Right kidney (tissue), 9 donors: ENCODE measurements at places on chromosomes 2 and 18.
A peak's percentile ranks its signal among the peaks of the same experiment; 100 is the strongest.

- DNase-seq: peak; percentile 81
These were observed 1.1 kb downstream of the MAPK4 start for GRCh38 chr18:50560681-50561629.

- no peak for DNase-seq
These were observed 81.7 kb downstream of the SEPTIN10 start for GRCh38 chr2:109531896-109532727.

- DNase-seq: no peak
These were observed 100.2 kb downstream of the STPG4 start for GRCh38 chr2:47054868-47055267.

DNA sequence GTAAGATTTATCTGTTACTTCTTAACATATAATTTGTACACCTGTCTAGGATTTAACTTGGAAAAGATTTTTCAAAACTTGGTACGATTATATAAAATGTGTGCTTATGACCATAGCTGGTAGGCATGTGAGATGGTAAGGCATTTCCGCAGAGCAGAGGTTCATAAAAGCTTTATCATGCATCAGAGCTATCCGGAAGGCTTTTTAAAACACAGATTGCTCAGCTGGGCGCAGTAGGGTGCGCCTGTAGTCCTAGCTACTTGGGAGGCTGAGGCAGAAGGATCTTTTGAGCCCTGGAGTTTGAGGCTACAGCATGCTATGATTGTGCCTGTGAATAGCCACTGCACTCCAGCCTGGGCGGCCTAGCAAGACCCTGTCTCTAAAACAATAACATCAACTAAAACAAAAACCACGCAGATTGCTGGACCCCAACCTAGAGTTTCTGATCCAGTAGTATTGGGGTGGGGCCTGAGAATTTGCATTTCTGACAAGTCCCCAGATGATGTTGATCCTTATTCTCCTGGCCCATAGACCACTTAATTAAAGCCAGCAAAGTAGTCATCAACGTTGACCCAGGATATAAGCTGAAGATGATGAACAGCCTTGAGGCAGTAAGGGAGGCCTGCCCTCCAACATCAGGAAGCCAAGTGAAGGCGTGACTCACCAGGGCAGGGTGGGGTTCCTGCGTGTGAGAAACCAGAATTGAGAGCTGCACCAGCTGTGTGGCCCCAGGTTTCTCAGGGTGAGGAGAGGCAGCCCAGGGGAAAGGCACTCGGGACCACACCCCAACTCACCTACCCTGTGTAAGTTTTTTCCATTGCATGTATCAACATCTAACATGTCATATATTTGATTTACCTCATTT is 21.6 kb upstream of the SLC20A1 start:
- DNase-seq: no peak

- no peak for DNase-seq
These were observed 61.1 kb upstream of the XDH start for GRCh38 chr2:31475692-31476091.

- peak; percentile 68 for DNase-seq
These were observed 759 bp downstream of the PPP4R3B start for GRCh38 chr2:55616551-55617174.

DNA sequence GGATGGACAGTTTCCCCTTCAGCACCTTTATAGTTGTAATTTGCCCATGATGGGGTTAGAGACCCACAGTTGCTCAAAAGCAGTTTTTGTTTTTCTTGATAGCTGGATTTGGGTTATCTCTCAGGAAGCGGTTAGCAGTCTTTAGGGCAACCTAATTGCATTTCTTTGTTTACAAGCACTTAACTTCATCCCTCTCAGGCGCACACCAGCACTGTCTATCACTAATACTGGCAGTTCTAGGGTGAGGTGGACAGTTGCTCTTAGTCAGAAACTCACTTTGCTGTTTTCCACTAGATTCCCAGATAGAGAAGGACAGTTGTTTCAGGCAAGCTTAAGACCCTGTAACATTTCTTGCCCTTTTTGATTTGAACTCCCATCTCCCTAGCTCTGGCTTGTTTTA is 146.0 kb downstream of the AGAP1 start:
- DNase-seq: no peak

DNA sequence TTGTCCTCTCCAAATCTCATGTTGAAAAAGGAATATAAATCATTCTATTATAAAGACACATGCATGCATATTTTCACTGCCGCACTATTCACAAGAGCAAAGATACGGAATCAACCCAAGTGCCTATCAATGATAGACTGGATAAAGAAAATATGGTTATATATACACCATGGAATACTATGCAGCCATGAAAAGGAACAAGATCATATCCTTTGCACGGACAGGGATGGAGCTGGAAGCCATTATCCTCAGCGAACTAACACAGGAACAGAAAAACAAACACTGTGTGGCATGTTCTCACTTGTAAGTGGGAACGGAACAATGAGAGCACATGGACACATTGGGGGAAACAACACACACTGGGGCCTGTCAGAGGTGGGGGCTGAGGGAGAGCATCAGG is 28.1 kb upstream of the PARD3B start:
- no peak for DNase-seq

DNA sequence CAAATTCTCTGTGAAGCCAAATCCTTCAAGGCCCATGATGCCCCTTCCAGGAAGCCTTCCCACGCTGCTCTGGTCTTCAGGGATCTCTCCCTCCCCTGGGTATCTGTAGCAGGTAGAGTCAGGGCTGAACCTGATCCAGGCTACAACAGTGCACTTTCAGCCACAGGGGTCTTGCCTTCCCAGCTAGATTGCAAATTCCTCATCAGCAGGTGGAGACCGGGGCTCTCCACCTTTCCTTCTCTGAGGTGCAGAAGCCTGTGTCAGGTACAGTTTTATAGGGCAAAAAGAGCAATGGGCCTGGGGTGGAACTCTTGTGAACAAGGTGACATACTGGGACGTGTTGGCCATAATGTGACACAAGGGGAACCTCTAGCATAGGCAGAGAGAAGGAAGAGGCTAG is 312.9 kb downstream of the MYCN start:
- DNase-seq: no peak

- DNase-seq: no peak
These were observed 125.6 kb upstream of the LGALSL start for GRCh38 chr2:64328415-64328722.

DNA sequence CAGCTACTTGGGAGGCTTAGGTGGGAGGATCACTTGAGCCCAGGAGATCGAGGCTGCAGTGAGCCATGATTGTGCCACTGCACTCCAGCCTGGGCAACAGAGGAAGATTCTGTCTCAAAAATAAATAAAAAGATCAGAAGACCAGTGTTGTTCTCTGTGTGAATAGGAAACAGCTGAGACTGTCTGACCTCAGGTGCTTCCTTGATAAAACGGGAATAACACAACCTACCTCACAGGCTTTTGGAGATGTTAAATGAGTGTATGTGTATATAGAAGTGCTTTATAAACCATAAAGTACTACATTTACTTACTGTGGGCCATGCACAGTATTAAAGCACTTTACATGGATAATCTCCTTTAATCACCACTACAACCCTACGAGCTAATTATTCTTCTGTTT is 9.9 kb upstream of the CETN1 start:
- DNase-seq: no peak

DNA sequence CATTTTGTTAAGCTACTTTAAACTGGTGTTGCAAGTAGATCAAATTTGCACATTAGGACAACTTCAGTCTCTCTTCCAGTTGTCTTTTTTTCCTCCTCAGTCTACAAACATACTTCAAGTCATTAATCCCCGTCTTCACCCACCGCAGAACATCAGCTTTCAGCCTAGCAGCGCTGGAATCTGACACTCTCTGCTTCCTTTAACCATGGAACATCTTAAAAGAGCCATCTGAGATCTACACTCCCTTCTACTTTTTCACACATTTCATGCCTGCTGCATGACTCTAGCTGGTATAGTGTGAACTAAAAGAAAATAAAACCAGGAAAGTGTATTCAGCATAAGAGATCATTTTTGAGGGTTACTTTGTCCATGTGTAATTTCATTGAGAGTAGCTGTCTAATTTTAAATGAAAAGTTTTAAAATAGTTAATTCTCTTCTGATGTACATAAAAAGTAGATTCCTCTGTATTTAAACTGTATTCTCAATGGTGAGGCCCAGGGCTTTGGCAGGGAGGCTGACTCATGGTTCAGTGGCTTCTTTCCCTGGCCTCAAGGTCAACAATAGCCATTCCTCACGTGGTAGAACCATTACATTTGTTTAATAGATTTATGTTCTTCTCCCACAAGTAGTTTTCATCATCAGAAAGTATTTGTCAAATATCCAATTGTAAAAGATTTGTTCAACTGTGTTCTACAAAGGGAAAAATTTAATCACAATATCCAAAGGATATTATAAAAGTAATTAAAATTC is 16.5 kb downstream of the SGPP2 start:
- peak; percentile 42 for DNase-seq

- DNase-seq: no peak
These were observed 8.5 kb downstream of the ESPNL start for GRCh38 chr2:238108423-238109183.

GRCh38 chr18:76234676-76235060 is 260.4 kb downstream of the ZNF516 start:
- DNase-seq: no peak

GRCh38 chr2:12199491-12200211 is 453.2 kb downstream of the LPIN1 start:
- no peak for DNase-seq

DNA sequence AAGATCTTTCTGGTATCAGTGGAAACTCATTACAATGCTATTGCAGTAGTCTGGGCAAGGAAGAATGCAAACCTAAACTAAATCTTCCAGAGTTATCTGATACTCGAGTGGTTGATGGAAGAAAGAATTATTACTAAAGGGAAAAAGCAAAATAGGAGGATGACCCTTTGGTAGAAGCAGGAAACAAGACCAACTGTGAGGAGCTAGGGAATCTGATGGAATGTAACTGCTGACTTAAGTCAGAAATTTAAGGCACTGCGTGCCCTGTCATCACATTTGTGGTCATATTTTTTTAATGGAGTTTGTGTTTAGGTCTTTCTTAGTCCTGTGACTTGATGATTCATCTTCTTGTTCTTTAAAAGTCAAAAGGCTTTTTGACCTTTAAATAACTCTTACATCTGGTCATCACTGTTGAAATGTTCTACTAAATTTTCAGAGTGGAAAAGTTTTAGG is 36.5 kb upstream of the ARMC9 start:
- no peak for DNase-seq

GRCh38 chr2:147096671-147097070 is 748.2 kb upstream of the ACVR2A start:
- no peak for DNase-seq

GRCh38 chr18:23458830-23459529 is 5.9 kb downstream of the RIOK3 start:
- no peak for DNase-seq

GRCh38 chr18:70322928-70323327 is 34.1 kb downstream of the SOCS6 start:
- no peak for DNase-seq

DNA sequence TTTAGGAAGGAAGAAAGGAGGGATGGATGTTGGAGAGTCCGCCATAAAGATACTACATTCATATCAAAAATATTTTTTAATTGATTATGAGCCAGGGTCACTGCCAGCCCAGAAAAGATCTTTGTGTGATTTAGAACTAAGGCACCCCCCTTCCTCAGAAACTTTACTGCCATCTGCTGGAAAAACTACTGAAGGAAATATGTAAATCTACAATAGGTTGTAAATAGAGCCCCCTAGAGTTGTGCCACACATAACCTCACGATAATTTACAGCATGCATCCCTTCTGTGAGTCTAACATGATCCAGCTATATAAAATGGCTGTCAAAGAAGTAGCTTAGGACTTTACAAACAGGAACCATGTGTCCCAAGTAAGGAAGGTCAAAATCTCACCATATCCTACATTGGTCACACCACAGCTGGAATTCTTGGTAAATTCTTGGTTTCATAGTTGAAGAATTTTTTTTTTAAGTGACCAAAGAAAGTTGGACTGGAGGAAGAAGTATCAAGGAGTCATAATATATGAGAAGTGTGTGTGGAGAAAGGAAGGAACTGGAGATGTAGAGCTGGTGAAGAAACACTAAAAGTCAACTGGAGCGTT is 152.5 kb downstream of the CYP26B1 start:
- no peak for DNase-seq

DNA sequence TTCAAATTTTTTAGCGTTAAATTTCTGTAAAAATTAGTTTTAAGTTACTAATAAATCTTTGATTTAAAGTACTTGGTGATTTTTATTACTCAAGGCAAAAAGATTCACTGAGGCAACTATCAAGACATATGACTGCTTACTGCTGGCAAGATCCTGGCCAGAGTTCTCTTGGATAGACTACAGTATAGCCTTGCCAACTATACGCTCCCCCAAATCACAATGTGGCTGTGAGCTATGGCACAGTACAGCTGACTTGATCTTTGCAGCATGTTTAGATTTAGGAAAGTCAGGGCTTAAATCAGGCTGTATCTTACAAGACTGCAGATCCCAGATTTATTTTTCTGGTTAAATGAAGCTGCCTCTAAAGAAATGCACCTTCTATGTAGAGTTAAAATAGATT is 26.5 kb downstream of the MSTN start:
- DNase-seq: no peak

DNA sequence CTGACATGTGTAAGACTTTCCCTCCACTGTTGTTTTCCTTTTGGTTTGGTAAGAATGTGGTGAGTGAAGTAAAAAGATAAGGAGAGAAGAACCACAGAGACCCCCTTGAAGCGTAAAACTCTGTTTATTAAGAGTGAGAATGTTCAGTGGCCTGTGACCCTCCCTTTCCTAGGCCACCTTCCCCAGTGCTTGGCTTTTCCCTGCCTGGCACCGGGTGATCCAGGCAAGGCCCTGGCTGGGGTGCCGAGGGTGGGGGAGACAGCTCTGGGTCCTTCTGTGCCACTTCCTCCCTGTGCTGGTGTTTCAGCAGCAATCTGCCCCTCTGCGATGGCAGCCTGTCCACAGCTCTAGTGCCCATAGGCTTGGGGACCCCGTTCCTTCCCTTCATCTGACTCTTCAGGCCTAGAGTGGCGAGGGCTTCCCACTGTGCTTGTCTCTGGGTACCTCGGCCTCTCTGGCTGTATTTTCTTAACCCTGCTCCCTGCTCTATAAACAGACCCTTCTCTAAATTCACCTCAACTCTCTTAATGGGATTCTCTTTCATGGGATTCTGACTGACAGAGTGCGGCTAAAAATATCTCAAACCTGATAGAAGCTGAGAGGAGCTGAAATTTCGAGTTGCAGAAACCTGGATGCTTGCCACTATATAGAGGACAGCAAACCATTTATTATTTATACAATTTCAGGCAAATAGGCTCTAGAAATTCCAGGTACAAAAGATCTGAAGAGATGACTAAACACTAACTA is 461.0 kb downstream of the DLGAP1 start:
- peak; percentile 24 for DNase-seq

DNA sequence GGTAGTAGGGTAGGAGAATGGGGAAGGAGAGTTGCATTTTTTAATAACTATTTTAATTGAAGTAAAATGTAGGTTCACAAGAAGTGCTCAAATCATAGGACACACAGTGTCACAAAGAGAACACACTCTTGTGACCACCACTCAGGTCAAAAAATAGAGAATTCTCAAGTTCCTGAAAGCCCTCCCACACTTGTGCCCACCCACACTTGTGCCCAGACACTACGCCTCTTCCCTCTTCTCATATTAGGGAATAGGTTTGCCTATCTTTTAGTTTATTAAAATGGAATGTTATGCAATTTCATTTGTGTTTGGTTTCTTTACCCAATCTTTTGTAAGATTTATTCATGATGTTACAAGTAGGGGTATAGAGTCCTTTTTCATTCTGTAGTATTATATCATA is 67.2 kb downstream of the UGGT1 start:
- DNase-seq: no peak

GRCh38 chr2:20042531-20042930 is 8.9 kb downstream of the LAPTM4A start:
- no peak for DNase-seq

GRCh38 chr18:13834496-13835015 is 10.6 kb downstream of the MC5R start:
- no peak for DNase-seq

- no peak for DNase-seq
These were observed 113.0 kb downstream of the QPCT start for GRCh38 chr2:37457401-37457901.
